Osteocyte (in vitro differentiated cells): ENCODE measurements at places on chromosomes 1 and 21.

DNA sequence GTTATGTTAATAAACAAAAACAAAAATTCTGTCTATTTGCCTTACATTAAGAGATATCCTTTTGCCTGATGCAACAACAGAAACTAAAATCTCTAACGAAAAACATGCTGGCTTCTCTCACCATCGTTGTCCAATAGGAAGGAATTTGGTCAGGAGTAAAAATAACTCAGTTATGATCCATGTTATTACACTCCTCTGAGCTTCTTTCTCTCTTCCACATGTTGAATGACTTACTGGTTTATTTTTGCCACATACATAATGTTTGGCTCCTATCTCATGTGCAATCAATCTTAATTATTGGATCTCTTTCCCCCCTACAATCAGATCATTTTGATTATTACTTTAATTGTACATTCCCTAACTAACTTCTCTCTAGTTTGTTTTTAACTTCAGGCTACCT is 688.4 kb downstream of the USP25 start:
- no peak for DNase-seq

DNA sequence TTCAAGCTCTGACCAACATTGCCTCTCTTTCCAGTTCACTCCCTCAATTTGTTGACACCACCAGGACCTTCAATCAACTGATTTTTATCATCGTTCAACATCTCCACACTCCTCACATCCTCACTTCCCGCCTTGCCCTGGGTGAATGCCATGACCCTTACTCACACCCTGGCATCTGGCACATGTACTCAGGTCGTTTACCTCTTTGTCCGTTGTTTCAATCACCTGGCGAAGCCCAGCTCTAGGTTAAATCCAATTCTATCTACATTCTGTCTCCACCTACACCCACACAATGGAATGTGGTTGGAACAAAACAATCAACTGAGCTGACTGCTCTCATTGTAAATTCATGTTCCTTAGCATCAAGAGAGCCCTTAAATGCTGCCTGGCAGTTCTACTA is 24.2 kb upstream of the TBX15 start:
- no peak for DNase-seq

- no peak for DNase-seq
These were observed 53.1 kb downstream of the FOXO6 start for GRCh38 chr1:41414296-41414695.

DNA sequence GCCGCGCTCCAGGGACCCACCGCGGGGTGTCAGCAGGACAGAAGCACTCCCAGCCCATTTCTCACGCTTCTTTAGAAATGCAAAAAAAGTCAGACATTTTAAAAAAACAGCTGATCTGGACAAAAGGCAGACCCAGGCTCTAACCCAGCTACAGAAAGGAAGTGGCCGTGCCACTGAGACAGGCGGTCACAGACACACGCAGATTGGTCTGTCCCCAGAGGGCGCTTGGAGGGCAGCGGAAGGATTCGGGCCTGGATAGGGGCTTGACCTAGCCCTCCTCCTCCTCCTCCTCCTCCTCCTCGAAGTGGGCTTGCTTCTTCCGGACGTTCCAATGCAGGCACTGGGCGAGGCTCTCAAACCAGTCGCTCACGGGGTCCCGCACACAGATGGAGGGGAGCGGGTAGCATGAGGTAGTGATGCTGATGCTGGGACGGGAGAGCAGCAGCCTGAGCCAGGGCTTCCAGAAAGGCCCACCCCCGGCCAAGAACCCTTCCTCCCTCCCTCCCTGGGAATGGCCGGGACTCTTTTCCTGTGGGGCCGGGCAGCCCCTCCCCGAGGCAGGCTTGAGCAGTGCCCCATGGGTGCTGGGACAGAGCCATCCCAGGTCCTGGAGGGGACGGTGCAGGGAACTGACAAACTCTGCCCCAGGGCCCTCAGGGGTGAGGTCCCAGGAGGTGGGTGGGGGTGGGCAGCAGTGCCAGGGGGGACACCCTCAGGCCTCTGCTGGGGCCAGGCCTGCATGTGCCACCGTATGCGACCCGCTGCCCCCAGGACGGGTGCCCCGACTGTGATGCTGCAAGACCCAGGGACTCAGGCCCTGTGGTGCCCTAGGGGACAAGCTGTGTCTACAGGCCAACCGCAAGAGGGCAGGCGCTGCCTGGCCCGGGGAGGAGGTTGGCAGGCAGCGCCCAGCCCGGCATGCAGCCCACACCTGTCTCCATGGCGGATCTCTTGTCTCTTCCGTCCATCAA is 25.3 kb downstream of the NADK start:
- DNase-seq = no peak

- no peak for DNase-seq
These were observed 5.6 kb upstream of the KPRP start for GRCh38 chr1:152752225-152752624.

GRCh38 chr1:235597867-235598553 is 51.6 kb downstream of the GNG4 start:
- no peak for DNase-seq

- no peak for DNase-seq
These were observed 214.4 kb upstream of the DAB1 start for GRCh38 chr1:57638239-57638638.

GRCh38 chr1:234452406-234452965 is 26.5 kb downstream of the TARBP1 start:
- no peak for DNase-seq

GRCh38 chr1:4970532-4970931 is 316.1 kb downstream of the AJAP1 start:
- no peak for DNase-seq

- no peak for DNase-seq
These were observed 258.2 kb downstream of the CHRM3 start for GRCh38 chr1:239644604-239645003.
